ENCODE measurements at places on chromosomes 5 and 9. TPM values are rescaled to one million over a fixed set of nuclear protein-coding genes. Genes with fewer than 3 reads are reported as not detected.

MORN5 gene
- total RNA-seq: 0.51 TPM

- DNase-seq: no peak
Measured at GRCh38 chr5:36880761-36881160, 4.2 kb downstream of the NIPBL start.

- DNase-seq: peak; percentile 68
Measured at GRCh38 chr9:17116400-17116837, 18.4 kb upstream of the CNTLN start.

GRCh38 chr5:175354964-175355363 is 89.0 kb downstream of the DRD1 start:
- no peak for DNase-seq

- no peak for DNase-seq
Measured at GRCh38 chr9:112042769-112043168, 132.3 kb downstream of the SUSD1 start.

GRCh38 chr9:131008563-131008908 is 438 bp upstream of the LAMC3 start:
- no peak for DNase-seq

DNA sequence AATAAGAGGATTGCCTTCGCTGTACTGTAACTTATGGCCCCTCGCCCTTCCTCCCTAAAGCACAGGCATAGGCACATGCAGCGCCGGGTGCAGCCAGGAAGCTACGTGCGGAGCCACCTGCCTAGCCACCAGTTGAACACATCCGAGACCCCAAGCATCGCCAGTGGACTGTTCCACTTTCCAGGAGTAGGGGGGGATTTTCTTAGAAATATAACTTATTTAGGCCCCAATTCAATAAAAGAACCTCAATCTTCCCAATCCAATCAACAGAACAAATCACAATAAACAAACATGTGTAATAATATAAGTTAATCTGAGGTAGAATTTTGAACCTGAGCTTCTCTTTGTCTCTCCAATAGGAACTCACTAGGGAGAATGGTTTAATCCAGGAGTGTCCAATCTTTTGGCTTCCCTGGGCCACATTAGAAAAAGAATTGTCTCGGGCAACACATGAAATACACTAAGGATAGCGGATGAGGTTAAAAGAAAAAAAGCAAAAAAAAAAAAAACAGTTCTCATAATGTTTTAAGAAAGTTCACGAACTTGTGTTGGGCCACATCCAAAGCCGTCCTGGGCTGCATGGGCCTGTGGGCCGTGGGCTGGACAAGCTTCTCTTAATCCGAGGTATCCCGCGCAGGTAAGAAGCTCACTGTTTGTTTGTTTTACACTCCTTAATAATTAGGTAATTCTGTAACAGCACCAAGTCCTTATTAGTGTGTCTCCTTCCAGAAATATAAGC is 22.0 kb upstream of the NIPBL start:
- DNase-seq: no peak

FOXD4 gene
- 0.26 TPM for total RNA-seq

LCNL1 gene
- total RNA-seq: 3.3 TPM

- peak; percentile 71 for DNase-seq
Measured at GRCh38 chr5:146799671-146800070, 78.9 kb downstream of the PPP2R2B start.

DNA sequence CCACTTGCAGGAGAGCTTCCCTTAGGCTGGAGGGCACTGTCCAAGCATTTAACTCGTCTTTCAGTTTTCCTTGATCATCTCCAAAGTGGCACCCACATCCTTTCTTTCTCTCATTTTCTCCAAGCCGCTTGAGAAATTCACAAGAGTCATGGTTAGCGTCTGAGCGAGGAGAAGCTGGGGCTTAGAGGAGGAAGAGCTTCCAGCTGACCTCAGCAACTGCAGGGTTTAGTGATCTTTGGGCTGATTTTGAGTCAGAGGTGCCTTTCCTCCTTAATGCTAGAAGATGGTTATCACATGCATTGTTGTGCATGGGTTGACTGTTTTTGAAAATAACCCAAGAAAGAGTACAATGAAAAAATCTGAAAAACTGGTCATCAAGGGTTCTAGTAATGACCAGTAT is 134.7 kb downstream of the GADD45G start:
- DNase-seq: no peak
